Inflammatory macrophage treated with lipopolysaccharide for 1 hour (primary cell): ENCODE measurements at places on chromosomes 11 and 22.

- DNase-seq = no peak
Measured at GRCh38 chr22:29342577-29343312, 27.2 kb upstream of the RASL10A start.

GRCh38 chr11:41775296-41775695, 315.8 kb upstream of the LRRC4C start:
- DNase-seq = no peak

DNA sequence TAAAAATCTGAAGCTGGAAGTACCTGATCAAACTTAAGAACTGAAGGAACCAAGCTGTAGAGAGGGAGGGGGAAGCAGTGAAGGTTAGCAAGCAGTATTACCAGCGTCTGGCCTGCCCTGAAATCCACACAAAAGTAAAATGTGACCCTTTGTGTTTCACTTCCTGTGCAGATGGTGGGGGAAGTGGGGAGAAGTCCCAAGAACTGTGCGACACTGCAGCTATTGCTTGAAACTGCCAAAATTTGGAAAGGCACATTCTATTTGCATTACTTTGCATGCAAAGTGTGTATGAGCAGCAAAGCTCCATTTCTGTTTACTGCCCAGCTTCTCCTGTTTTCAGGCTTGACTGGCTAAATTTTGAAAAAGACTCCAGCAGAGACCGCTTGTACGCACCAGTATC, 72.1 kb upstream of the BMAL1 start:
- DNase-seq = peak; percentile 70

DNA sequence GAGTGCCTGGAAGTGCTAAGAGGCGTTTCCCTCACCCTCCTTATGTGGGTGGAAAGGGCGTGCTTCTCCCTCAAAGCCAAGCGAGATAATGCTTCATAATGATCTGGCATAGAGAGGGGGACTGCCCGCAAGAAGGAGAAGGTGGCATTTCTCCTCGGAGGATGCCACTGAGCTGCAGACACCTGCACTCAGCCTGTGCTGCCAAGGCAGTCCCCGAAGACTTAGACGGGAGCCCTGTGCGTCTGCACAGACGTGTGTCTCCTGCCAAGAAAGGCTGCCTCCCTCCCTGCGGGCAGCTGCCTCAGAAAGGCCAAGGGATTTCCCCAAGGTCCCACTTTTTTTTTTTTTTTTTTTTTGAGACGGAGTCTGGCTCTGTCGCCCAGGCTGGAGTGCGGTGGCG, 48.1 kb upstream of the SPATA19 start:
- DNase-seq = no peak

GRCh38 chr11:65919573-65920371, 546 bp downstream of the DRAP1 start:
- no peak for DNase-seq

- DNase-seq = peak; percentile 25
Measured at GRCh38 chr11:118046051-118046963, 30.6 kb upstream of the TMPRSS4 start.

GRCh38 chr22:22161924-22162851, 82.4 kb upstream of the VPREB1 start:
- no peak for DNase-seq

- no peak for DNase-seq
Measured at GRCh38 chr11:133235381-133235780, 296.9 kb downstream of the OPCML start.

DNA sequence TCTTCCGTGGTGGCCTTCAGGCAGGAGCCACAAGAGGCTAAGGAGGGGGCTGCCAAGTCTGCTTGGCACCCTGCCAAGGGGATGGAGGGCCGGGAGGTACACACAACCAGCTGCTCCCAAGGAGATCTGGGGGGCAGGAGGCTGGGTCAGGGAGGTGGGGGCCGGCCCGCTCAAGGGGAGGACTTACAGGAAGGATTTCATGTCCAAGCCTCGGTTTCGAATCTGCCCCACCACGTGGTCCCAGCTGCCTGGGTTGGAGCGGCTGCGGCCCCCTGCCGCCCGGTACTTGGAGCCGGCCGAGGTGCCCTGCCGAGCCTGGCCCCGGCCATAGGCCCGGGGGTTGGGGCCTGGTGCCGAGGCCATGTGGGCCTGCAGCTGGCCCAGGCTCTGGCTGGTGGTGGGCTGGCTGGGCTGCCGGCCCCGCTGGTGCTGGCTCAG, 33.5 kb downstream of the LRRC10B start:
- DNase-seq = no peak

GRCh38 chr11:120750647-120751549, 239.3 kb downstream of the GRIK4 start:
- DNase-seq = peak; percentile 0

GRCh38 chr11:72041364-72042063, 38.8 kb downstream of the NUMA1 start:
- DNase-seq = no peak

- DNase-seq = no peak
Measured at GRCh38 chr11:73189723-73190556, 28.1 kb upstream of the P2RY2 start.

GRCh38 chr11:64722141-64723065, 594 bp downstream of the NRXN2 start:
- no peak for DNase-seq

DNA sequence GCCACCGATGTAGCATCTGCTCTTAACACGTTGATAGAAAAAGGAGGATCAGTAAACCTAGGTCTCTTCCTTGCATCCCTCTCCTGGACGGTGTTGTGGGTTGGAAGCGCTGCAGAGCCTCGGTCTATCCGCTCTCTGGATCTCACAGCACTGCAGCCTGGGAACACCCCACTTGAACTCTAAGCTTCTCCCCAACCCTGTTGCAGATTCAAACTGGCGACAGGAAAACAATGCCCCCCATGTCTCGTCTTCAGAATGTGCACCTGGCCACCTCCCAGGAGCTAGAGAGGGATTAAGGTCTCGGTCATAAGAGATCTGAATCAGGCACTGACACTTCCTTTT, 454 bp downstream of the TMEM218 start:
- no peak for DNase-seq

- no peak for DNase-seq
Measured at GRCh38 chr11:128494418-128495332, 92.7 kb downstream of the ETS1 start.

- no peak for DNase-seq
Measured at GRCh38 chr11:121372671-121373429, 79.3 kb upstream of the SORL1 start.

- DNase-seq = no peak
Measured at GRCh38 chr11:58905011-58905720, 34.1 kb upstream of the GLYATL1 start.

GRCh38 chr11:95507794-95508193, 276.8 kb upstream of the SESN3 start:
- DNase-seq = no peak

GRCh38 chr11:69911310-69912160, 92.3 kb upstream of the FGF3 start:
- DNase-seq = no peak

DNA sequence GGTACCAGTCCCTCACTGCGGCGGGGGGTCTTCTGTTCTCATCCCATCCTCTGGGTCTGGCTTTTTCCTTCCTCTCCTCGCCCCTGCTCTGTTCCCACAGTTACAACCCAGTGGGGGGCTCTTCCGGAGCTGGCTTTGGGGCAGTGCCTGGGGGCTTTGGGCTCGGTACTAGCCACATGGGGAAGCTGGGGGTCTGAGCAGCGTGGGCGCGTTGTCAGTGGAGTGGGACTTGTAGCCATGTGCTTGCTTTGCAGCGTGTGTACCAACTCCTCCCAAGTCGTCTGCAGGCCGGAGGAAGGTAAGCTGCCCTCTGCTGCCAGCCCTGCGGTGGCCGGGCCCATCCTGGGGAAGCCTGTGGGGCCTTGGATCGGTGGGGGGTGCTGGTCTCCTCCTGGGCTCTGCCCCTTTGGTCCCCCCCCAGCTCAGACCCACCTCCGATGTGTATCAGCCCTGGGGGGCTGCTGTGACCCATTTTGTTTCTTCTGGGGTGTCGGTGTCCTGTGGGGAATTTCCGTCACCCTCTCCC, 17.5 kb downstream of the MUC2 start:
- DNase-seq = no peak

- peak; percentile 47 for DNase-seq
Measured at GRCh38 chr11:121318848-121319834, 26.6 kb downstream of the SC5D start.

- no peak for DNase-seq
Measured at GRCh38 chr11:47127213-47127612, 49.5 kb downstream of the ARFGAP2 start.

DNA sequence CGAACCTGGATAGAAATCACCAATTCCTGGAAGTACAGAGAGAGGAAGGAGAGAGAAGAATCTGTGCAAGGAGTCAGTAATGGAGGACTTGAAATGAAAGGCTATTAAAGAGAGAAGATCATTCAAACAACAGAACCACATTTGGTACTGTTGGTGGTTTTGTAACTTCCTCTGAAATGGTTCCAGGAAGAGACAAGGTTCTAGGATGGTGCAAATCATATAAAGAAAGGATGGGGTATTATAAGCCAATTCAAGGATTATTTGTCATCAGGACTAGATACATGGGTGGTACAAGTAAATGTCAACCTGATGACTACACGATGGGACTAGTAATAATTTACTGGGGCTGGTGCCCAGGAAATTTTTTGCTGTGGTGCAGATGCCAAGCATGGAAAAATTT, 28.9 kb upstream of the TMA7B start:
- no peak for DNase-seq

DNA sequence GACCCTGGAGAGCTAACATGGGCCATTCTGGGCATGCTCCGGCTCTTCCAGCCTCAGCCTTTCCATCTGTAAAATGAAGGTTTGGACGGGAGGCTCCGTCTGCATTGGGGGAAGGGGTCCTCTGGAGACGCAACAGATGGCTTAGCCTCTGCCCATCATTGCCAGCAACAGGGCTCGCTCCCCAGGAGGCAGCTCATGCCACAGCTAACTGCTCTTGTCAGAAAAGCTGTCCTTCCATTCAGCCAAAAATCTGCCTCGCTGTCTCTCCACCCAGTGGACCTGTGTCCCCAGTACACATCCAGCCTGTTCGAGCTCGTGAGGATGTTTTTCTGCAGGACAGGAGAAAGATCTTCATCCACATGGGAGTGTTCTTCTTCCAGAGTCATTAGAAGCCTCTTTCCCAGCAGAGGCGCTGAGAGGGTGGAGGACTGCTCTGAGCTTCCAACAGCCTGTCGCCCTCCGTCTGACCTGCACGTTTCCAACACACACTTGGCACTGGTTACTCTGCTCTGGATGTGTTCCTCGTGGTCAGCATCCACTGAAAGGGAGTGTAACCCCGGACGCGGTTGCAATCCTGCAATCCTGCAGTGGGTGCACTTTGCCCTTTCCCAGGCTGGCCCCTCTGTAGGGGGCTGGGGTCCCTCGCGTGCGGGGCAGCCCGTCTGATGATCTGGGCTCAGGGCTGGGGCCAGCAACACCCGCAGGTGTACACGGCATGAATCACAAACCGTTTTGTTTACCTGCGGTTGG, 1340.9 kb downstream of the TBC1D22A start:
- no peak for DNase-seq

DNA sequence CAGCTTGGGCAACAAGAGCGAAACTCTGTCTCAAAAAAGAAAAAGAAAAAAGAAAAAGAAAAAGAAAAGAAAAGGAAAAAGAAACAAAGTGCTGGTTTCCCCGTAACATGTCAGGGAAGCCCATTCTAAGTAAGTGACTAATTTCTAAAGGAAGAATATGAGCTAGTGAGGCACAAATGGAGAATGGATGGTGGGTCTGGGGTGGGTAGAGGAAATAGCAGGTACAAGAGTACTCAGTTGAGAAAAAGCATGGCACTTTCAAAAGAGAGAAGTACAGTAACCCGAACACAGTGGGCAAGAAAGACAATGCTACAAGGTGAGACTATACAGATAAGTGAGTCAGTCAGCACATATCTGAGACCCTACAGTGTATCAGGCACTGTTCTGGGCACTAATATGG, 4.5 kb downstream of the MAJIN start:
- no peak for DNase-seq

- no peak for DNase-seq
Measured at GRCh38 chr11:313787-314553, at the start of gene IFITM1. IFITM1 (plus strand) TSS chr11:314040; CDS start chr11:314171, 131 bp downstream.

GRCh38 chr22:48721395-48721669, 1106.3 kb downstream of the BRD1 start:
- no peak for DNase-seq

DNA sequence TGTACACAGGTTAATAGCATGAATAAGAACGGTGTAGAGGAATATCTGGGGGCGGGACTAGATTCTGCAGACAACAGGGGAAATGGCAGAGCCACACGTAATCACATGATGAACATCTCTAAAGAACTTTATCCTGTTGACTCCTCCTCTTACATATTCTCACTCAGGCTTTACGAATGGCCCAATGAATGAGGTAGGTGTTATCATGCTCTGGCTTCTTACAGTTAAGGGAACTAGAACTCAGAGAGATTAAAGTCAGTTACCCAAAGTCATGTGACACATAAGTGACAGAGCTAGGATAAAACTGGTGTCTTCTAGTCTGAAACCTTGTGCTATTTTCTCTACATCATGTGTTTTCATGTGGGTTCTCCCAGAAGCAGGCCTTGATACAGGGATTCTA, 49.0 kb upstream of the BMAL1 start:
- no peak for DNase-seq

DNA sequence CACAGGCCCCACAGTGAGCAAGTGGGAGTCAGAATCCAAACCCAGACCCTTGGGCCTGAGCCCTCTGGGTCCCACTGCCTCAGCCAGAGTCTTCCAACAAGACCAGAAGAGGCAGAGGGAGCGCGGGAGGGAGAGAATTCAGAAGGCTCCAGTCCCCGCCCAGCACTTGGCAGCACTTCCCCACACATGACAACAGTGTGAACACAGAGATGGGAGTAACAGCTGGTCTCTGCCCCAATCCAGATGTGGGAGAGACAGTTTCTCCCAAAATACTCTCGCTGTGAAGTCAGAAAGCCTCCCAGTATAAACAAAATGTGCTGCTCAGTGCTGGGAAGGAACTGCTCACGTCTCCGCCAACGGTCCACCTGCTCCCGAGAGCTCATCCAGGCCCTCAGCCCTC, 219.9 kb downstream of the MN1 start:
- no peak for DNase-seq

DNA sequence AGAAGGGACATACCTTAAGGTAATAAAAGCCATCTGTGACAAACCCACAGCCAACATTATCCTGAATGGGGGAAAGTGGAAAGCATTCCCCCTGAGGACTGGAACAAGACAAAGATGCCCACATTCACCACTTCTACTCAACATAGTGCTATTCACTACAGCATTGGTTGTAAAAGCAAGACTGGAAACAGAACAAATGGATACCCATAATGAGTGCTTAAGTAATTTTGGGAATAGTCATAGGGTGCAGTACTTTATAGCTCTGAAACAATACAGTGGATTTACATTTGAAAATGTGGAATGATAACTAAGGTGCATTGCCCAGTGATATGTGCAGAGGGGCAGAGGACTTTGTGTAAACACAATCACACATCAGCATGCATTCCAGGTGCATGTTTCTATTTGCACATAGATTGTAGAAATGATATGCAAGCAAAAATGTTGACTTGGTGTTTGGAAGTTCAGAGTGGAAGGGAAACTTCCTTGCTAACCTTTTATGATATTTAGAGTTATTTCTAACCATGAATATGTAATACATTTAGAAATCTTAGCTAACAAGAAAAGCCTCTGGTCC, 112.3 kb downstream of the IGLL1 start:
- no peak for DNase-seq

- DNase-seq = no peak
Measured at GRCh38 chr22:11613898-11614755, 3913.9 kb upstream of the OR11H1 start.
